Fibroblast of the aortic adventitia (primary cell): ENCODE measurements at places on chromosomes 11 and 22. TPM values are rescaled to one million over a fixed set of nuclear protein-coding genes. Genes with fewer than 3 reads are reported as not detected.
A peak's percentile ranks its signal among the peaks of the same experiment; 100 is the strongest.

DNA sequence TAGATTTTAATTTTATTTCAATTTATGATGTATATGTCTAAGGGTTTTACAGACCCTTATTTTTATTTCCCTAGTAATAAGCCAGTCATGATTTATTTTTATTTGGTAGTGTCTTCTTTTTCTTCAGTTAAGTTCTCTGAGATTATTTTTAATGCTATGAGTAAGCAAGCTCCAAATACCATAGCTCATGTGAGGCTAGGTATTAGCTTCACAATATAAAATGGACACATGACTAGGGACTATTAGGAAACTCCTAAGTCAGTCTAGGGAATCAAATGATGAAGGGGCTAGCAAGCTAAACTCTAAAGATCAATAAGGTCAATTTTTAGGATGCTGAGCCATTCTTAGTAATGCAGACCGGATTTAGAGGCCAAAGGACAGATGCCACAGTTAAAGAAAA lies 45.9 kb downstream of the CKAP5 start:
- no peak for DNase-seq

HBB gene
- not detected in 2 replicates for total RNA-seq

- peak; percentile 22 for DNase-seq
Observed at GRCh38 chr11:68550485-68550817, 89.9 kb downstream of the PPP6R3 start.

GRCh38 chr11:124762105-124762623 lies at the start of gene ESAM:
ESAM (minus strand) TSS chr11:124762290; CDS start chr11:124762154, 136 bp downstream.
- no peak for DNase-seq

- no peak for DNase-seq
Observed at GRCh38 chr22:32951076-32951806, 106.9 kb downstream of the SYN3 start.

GUCY1A2 gene
- total RNA-seq, result 1.1 and 1.6 TPM in 2 replicates
